ENCODE measurements at places on chromosomes 4 and X.

DNA sequence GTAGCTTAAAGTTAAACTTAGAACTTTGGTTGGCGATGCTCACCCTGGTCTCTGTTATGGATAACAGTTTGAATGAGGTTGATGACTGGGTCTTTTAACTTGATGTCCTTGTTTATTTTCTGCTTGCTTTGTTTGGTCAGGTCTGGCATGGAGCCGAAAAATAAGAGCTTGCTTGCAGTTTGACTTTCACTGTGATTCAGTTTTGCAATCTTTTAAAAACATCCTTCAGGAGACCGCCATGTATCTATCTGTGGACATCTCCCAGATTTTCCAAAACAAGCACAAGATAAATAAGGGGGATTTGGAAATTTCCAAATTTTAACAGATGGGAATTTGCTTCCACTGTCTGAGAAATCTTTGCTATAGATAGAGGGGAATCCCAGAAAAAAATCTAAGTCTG is 246.7 kb downstream of the PALLD start:
- no peak for DNase-seq

GRCh38 chr4:45345558-45345957 is 619.2 kb upstream of the GNPDA2 start:
- DNase-seq, result no peak

GRCh38 chrX:112695494-112695893 is 15.8 kb upstream of the LHFPL1 start:
- no peak for DNase-seq

DNA sequence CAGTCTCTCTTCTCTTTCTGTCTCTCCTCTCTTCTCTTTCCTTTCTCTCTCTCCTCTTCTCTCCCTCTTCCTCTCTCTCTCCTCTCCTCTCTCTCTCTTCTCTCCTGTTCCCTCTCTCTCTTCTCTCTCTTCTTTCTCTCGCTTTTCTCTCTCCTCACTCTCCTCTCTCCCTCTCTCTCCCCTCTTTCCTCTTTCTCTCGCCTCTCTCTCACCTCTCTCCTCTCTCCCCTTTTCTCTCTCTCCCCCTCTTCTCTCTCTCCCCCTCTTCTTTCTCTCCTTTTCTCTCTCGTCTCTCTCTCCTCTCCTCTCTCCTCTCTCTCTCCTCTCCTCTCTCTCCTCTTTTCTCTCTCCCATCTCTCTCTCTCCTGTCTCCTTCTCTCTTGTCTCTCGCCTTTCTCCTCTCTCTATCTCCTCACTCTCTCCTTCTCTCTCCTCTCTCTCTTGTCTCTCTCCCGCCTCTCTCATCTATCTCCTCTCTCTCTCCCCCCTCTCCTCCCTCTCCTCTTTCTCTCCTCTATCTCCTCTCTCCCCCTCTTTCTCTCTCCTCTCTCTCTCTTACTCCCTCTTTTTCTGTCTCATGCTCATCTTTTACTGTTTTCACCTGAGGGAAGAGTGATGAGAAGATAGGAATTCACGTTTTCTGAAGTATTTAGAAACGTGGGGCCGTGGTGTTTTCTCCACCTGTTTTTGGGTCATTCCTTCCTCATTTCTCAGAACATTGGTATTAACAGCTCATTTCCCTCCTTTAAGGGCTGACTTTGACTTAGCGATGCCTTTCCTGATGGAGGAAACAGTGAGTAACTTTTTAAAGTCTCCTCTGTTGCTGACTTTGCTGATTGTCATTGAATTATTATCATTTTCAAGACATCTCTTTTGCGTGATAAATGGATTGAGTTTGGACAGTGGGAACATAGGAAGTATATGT is 80.6 kb upstream of the CD99 start:
- DNase-seq, result no peak

DNA sequence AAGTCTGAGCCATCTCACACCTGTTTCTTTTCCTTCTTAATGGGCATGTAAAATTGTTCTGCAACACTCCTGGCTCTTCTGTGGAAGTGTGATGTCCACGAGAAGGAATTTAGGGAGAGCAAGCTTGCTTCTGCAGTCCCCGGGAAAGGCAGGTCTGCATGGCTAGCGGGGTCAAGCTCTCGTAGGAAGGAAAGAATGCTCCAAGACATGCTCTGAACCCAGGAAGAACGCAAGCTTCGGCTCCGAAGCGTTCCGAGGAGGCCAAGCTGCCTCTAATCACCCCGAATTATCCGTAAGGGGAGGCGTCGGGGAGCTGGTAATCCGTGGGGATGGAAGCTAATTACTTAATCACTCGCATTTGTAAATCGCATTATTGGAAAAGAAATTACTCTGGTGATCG is 177.7 kb downstream of the CRLF2 start:
- no peak for DNase-seq

DNA sequence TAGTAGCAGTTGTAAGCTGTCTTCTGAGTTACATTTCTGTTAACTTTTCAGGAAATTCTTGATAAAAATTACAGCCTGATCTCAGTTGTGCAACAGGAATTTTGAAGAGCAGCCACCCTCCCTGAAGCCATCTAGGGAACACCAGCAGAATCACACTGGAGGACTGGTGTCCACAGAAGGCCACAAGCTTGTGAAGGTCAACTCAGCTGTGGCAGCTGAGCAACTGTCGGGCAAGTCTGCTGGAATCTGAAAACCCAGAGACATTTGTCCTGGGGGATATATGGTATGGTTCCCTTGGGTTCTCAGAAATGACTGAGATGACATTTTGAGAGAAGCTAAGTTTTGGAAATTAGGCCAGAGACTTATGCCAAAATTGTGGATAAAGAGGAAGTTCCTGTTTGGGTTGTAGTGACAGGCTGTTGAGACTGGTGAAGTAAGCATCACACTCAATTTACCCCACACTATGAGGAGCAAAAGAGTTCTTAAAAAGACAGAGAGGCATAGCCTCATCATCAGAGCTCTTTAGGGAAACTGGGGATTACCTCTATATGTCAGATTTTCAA is 78.1 kb upstream of the TNIP3 start:
- DNase-seq, result no peak

DNA sequence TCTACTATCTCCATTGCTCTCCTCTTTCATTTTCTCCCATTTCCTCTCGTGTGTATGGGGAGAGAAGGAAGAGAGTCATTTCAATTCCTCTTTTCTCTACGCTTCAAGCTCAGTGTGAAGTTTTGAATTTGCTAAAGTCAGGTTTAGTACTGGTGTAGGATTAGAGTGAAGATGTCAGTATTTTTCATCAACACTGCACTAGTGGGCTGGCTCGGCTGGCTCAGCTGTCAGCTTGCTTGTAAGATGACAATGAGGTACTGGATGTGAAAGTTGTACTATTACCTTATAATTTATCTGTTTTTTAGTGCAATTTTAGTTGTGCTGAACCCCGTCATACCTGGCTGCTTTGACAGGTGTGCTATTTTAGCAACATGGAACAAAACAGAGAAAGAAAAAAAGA is 2.1 kb upstream of the SH2D1A start:
- no peak for DNase-seq

DNA sequence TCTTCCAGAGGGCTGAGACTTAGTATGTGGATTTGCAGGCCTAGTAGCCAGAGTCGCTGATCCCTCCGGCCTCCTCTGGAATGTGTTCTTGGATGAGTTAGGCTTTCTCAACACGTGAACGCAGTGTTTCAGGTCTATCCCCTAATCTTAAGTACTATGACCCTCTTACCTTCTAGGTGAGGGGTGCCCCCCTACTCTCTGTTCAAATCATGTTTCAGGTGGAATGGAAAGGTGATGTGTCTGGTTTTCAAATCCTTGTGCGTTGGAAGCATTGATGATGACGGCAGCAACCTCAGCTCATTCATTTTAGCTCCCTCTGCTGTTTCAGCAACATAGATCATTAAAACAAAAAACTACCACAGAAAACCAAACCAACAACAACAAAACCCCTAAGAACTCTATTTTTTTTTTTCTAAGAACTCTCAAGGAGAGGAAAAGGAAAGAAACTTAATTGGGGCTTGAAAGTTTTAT is 56.4 kb downstream of the RWDD4 start:
- DNase-seq, result no peak

DNA sequence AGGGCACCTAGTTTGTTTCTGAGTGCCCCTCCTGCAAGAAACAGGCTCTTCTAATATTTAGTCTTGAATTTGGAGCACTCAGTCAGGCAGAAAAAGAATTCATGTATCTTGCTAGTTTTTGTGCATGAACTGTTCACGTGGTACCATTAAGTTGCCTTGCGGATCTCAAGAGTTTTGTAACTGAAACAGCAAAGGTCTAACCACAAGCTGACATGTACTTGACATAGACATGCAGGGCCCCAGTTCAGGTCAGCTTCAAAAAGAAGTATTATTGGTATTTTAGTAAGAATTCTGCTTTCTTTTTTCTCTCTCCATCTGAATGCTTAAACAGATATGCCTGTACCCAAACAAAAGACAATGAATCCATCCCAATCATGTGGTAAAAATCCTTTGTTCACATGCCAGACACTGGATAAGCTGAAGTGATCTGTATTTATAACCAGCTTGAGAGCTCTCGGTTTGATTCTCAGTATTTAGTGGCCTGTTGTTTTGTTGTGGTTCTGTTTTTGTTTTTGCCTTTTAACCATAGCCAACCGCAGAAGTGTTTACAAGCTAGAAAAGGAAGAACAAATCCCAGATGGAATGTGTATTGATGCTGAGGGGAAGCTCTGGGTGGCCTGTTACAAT is 13.0 kb downstream of the RGN start:
- DNase-seq, result no peak

GRCh38 chr4:128268970-128269369 is 18.6 kb downstream of the PGRMC2 start:
- DNase-seq, result no peak

GRCh38 chr4:172813359-172813923 is 355.2 kb upstream of the GALNT7 start:
- DNase-seq, result no peak

Data from CD4-positive, alpha-beta T cell treated with Interleukin-6 at 100 ng/mL for 8 hours (primary cell).